Right cardiac atrium (tissue), 5 donors: ENCODE measurements at places on chromosomes 6 and 20. TPM values are rescaled to one million over a fixed set of nuclear protein-coding genes. Genes with fewer than 3 reads are reported as not detected.

- no peak for DNase-seq
These were observed 176.7 kb upstream of the BTBD3 start for GRCh38 chr20:11740975-11741374.

Gene RBBP9
- 6.3 TPM for total RNA-seq

Gene AVP
- total RNA-seq, result not detected

- DNase-seq, result no peak
These were observed 256.4 kb downstream of the TMEM242 start for GRCh38 chr6:157066781-157067491.

DNA sequence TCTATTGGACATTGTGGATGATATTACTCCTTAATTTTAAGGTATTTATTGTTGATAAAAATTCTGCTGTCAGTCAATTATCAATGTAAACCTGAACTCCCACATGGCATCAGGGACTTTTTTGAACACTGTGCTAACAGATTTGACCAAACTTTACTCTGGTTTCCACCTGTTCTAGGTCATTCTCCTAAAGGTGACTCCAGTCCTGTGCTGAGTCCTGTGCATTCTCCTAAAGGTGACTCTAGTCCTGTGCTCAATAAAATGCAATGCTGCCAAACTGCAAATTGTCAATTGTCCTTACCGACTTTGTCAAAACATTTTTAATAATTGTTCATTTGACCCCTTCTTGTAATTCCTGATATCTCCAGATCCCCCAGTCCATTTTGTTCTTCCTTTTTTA, 408.4 kb upstream of the EPHA7 start:
- no peak for DNase-seq
